ENCODE measurements at places on chromosomes 5 and 9. TPM values are rescaled to one million over a fixed set of nuclear protein-coding genes. Genes with fewer than 3 reads are reported as not detected.

ALDH7A1 gene
- total RNA-seq, result 65.7 TPM

ZNF483 gene
- 4.7 TPM for total RNA-seq

RGS7BP gene
- total RNA-seq, result 1.2 TPM

ZNF454 gene
- total RNA-seq, result 1.4 TPM

ANKRD18A gene
- total RNA-seq, result 0.80 TPM

KCNV2 gene
- not detected for total RNA-seq

ADAMTS19 gene
- total RNA-seq, result 0.30 TPM

ARSI gene
- 0.20 TPM for total RNA-seq

C5orf34 gene
- total RNA-seq, result 0.76 TPM

RNF44 gene
- total RNA-seq, result 21.2 TPM

PCDHGB1 gene
- total RNA-seq, result 5.2 TPM

SH3PXD2B gene
- total RNA-seq, result 4.9 TPM

APBB3 gene
- total RNA-seq, result 8.0 TPM

PDCD1LG2 gene
- 3.9 TPM for total RNA-seq

SYNPO gene
- 689 TPM for total RNA-seq

DNA sequence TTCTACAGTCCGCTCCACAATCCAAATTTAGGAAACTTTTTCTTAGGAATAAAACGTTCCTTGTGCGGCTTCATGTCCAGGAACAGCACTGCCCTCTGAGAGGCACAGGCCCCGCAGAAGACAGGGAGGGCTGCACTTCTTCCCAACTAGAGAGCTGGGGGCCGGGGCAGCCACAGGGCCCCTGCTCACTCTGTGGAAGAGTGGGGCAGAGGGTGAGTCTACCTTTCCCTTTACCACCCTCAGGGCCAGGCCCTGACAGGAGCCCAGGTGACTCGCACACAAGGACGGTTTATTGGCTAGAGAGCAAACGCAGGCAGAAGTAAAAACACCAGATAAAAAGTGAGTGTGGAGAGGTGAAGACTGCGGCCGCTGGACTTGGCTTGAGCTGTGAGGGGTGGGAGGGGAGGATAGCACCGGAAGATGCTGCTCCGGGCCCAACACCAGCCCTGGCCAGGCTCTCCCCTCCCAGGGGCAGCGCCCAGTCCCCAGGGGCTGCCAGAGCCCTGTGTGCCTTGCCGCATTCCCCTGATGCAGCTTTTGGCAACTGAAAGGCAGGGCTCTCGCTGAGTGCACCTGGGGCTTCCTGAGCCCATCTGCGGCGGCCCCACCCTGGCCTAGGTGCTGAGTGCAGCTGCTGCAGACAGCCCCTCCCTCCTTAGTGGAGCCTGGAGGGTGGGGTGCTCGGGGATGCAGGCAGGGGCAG is 20.2 kb downstream of the SH3GLB2 start:
- DNase-seq, result no peak

DNA sequence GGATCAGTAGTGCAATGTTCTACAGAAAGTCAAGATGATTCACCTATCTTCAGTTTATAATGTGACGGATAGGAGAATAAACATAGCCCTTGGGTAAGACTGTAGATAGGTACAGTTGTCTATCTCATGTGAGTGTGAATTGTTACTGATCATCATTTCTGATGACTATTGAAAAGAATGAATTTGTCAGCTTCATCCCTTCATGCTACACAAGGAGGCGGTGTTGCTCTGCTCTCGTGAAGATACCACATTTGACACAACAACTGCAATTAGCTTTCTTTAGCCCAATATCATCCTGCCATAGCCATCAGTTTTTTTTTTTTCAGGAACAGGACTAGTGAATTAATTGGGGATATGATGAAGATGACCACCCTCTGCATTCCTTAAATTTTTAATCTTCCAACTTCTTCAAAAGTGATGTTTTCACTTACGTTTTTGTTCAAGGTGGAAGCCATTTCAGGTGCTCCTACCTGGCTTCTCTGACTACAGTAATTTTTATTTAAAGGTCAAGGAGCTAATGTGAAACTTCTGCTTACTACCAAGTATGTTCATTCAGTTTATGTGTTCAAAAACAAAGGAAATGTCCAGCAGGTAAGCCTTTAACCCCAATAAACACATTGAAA is 152.9 kb upstream of the MOCS2 start:
- DNase-seq, result no peak

DNA sequence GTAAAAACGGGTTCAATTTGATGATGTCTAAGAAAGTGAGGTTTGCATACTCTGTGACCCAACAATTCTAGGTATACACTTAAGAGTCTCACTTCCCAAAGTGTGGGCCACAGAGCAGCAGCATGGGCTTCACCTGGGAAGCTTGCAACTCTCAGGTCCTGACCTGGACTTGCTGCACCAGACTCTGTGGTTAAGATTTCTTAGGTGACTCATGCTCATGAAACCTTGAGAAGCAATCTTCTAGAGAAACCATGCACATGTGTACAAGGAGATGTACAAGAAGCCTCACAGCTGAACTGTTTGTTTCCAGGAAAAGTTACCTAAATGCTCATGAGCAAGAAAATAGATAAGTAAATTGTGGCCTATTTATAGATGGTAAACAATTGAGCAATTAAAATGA is 30.0 kb downstream of the DNAJC21 start:
- no peak for DNase-seq

DNA sequence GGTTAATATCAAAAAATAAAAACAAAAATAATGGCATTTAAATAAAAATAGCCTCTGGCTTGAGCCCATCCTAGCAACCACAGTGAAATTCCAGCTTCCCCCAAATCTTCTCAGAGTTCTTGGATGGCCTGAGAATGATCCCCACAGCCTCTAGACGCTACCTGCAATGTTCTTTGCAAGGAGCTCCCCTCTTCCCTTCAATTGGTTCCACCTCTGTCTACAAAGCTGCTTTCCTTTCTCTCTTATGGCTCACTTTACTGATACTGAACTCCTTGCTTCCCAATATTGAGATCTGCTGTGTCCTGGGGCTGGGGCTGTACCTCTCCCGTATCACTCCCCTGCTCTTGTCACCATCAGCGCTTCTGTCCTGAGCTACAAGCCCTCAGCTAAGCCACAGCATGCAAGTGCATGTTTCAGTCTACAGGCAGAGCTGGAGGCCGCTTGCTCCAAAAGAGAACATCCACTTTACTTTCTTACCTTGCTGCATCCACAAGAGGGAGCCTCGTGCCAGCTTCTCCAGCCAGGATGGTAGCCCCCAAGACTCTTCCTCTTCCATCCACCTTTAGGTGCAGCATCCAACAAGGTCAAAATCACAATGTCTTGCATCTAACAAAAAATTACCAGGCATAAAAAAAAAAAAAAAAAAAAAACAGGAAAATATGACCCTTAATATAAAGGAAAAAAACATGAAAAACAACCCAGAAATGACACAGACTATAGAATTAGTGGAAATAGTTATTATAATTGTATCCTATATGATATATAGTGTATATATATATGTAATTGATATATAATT is 57.4 kb upstream of the PRSS3 start:
- DNase-seq, result peak; percentile 22

DNA sequence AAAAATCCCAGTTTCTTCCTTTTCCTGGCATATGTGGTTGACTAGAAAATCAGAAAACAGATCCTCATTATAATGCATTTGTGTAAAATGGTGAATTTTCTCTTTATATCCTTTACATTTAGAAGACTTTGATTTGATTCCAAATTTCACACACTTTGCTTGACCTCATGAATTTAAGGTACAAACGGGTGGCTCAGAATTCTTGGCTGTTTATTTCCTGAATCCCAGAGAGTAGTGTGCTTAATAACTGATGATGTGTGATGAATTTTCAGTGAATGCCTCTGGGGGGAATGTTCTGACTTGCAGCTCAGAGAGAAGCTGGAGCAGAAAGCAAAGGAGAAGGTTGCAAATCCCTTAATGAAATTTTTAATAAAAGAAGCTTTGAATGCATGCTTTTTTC is 126.8 kb downstream of the SPATA31D1 start:
- no peak for DNase-seq

DNA sequence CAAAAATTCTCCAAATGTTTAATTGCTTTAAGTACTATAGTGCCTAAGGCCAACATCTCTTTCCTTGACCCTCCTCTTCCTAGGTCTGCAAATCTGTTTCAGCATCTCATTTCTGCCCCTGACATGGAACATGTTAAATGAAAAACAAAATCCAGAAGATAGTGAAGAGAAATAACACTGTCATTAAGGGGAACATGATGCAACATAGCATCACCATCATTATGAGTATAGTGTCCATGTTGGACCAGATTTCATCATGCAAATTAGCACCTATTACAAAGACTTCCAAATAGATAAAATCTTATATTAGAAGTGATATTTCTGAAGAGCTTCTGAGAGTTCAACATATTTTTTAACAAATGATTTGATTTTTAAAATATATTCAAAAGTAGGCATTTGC is 375.2 kb downstream of the PTPRD start:
- no peak for DNase-seq

- DNase-seq, result peak; percentile 54
These were observed 147.3 kb downstream of the SGCD start for GRCh38 chr5:156474251-156474650.

GRCh38 chr5:2138896-2139295 is 256.2 kb upstream of the IRX4 start:
- DNase-seq, result no peak

DNA sequence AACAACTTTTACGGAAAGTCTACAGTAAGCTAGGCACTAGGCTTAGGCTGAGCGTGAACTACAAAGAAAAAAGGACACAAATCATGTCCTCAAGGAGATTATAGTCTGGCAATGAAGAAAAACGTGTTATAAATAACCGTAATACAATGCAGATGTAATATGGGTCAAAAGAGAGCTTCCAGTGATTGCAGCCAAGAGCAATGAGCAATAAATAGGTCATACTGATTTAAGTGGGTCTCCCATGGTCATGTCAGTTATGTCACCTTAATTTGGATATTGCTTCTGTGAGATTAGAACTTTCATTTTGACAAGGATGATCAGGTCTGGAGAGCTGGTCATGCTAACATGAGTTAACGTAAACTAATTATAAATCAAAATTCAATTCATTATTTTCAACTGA is 158.6 kb upstream of the GNA14 start:
- DNase-seq, result no peak

GRCh38 chr5:160165137-160166068 is 46.2 kb upstream of the PWWP2A start:
- peak; percentile 88 for DNase-seq

- DNase-seq, result no peak
These were observed 449.3 kb upstream of the KLF4 start for GRCh38 chr9:107938801-107939386.

DNA sequence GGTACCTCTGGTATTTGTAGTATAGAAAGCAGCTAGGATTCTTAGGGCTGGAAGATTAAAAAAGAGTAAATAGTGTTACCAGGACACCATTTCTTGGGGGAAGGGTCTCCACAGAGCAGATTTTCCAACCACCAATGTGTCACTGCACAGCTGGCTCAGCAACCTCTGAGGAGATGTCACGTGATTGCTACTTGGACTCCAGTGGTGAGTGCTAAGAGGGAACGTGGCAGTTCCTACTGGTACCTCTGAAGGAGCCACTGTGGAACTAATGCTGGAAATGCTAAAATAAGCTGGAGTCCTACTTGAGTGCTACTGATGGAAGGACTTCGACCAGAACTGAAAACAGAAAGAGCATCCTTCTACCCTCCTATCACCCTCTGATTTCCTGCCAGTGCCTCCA is 36.1 kb upstream of the SPDL1 start:
- DNase-seq, result no peak

GRCh38 chr5:21236104-21236503 is 1248.1 kb upstream of the CDH18 start:
- no peak for DNase-seq

DNA sequence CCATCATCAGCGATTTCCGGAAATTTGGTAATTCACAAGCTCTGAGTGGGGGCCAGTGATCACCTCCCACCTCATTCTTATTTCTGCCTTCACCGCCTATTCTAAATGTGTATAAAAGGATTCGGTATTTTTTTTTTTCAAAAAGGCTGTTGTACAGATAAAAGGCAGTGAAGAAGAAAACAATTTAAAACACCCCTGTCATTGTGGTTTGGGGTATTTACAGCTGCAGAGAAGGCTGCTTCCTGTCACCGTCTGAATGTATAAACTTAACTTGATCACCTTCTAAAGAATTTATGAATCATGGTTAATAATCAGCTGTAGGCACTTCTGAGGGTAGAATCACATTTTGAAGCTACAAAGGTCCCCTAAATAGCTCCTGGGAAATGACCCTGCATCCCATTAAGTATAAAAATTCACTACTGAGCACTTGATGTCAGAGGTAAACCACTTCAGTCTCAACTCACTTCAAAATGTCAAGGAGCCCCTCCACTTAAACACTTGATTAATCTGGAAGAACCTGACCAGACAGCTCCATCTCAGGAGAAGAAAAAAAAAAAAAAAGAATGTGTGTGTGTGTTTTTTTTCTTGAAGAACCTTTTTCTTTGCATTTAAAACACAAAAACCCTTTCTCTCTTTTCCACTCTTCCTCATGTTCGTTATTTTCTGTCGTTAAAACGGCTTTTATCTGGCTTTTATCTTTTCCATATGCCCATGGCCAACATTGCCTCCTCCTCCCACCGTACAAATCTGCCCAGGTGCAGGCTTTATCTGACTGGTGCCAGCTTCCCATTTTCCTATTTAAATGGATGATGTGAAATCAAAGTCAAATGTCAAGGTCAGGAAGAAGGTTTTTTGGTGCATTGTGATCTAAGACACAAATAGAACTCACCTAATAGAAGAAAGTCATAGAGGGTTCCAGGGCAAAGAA is 291.2 kb downstream of the IRX1 start:
- no peak for DNase-seq

GRCh38 chr5:113759505-113759904 is 246.0 kb downstream of the YTHDC2 start:
- no peak for DNase-seq

DNA sequence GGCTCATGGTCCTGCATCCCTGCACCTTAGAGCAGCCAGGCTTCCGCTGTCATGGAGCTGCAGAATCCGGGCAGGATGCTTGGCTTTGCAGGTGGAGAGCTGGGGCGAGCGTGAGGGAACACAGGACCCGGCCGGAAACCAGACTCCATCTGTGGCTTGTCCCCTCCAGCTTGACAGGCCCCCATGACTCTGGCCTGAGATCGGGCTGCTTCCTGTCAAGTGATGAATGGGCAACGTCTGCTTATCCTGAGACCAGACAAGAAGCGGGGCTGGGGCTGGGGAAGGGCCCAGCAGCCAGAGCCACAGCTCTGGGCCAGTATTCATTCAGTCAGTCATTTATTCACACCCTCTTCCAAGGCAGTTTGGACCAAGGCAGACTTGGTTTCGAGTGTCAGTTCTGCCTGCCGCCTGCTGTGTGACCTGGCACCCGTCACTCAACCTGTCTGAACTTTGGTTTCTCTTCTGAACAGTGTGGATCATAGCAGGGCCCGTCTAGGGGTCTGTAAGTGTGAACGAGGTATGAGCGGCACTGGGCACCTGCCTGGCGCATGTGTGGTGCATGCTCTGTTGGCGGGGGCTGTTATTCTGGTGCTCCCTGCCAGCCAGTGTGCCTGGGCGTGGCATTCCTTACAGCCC is 37.5 kb downstream of the NEK6 start:
- no peak for DNase-seq

DNA sequence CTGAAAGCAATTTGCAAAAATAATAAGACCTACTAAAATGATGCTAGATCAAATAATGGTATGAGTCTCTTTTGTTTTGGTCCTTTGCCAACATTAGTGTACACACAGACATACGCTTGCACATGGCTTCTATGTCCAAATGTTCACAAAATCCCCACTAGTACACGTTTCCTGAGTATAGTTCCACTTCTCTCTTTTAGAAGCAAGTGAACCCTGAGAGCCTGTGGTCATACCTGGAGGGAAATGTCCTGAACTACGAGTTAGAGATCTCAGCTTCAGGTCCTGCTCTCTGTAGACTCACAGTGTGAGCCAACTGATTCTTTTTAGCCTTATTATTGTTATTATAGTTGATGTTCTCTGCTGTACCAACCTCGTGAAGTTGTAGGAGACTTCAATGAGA is 47.3 kb upstream of the ACTBL2 start:
- no peak for DNase-seq

Data from heart right ventricle (tissue), 16 donors.